ENCODE measurements at places on chromosomes 13 and 19.

GRCh38 chr13:99354371-99354951, 47.3 kb upstream of the GPR183 start:
- DNase-seq: peak; percentile 45

DNA sequence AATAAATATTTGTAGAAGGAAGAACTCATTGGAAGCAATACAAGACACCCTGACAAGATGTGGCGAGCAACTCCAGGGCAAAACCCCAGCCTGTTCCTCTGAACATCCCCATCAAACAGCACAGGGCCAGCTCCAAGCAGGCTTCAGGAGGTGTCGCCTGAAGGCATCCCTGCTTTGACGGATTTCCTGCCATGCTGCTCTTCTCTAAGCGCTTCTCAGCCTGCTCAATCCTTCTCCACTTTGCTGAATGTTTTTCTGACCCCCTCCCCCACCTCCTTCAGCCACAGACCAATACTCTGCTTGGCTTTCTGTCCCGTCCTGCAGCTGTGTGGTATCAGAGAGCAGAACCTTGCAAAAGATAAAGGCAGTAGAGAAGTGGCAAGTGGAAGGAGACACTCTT, 28.4 kb downstream of the C19orf81 start:
- DNase-seq: no peak

DNA sequence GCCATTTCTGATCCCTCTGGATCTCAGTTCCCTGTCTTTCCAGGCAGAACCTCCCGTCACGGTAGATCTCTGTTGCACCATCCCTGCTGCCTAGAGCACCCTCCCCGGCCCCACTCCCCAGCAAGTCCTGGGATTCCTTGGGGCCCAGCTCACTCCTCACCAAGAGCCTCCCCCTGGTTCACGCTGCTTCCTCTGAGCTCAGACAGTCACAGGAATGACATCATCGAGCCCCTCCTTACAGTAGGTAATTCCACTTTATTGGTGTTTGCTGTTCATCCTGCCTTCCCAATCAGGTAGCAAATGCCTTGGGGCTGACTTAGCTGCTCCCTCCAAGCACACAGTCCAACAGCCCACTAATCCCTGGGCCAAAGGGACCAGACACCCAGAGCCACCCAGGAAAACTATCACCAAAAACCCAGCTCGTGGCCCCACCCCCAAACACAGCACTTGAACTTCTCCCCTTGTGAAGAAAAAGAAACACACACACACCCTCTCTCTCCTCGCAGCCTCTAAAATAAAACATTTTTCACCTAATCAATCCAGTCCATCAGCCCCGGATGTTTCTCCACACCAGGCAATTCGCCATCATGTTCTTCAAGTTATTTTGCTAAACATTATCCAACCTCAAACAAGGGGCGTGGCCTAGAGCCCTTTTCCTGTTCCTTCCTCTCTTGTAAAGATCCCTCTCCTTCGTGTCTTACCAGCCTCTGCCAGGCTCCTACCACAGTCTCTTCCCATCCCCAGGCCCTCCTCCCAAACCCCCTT, 2.5 kb downstream of the NAPA start:
- no peak for DNase-seq

- no peak for DNase-seq
Observed at GRCh38 chr13:50309882-50310594, 294.8 kb downstream of the KCNRG start.

All from stimulated activated naive CD8-positive, alpha-beta T cell treated with anti-CD3 and anti-CD28 coated beads, Interleukin-15, Interleukin-2, amounts not matched to agents 100 U/mL and 50 U/mL, for 24 hours (primary cell).